Kidney tubule cell (primary cell): ENCODE measurements at places on chromosomes 11 and 22.
A peak's percentile ranks its signal among the peaks of the same experiment; 100 is the strongest.

DNA sequence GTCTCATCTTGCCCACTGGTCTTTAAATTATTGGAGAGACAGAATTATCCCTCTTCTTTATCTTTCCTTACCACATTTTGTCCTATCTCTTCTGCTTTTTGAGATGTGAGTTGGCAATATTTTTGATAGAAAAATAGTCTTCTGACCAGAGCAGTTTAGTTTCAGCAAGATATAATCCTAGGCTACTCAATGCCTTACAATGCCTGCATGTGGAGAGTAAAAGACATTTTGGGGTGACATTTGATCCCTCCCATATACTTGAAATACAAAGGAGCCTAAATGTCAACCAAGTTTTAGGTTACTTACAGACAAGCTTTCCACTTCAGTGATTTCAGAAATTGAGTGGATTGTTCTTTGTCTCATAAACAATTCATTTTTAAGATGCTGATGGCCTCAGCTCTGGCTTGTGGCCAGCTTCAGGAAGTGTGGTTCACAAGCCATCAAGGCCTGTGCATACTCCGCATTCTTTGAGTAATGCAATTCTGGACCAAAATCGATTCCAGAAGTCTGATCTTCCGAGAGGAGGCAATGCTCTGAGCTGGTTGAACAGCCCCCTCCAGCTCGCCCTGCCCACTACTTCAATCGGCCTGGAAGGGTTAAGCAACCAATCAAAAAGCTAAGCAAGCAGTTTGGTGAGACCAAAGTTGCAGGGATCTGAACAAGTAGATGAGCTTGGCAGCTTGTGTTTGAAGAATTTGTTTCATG is 274.4 kb downstream of the BLID start:
- DNase-seq = peak; percentile 30

GRCh38 chr11:12164061-12165014 is 53.9 kb downstream of the MICAL2 start:
- DNase-seq = peak; percentile 94

GRCh38 chr11:34613015-34613414 is 7.9 kb upstream of the EHF start:
- DNase-seq = peak; percentile 70

DNA sequence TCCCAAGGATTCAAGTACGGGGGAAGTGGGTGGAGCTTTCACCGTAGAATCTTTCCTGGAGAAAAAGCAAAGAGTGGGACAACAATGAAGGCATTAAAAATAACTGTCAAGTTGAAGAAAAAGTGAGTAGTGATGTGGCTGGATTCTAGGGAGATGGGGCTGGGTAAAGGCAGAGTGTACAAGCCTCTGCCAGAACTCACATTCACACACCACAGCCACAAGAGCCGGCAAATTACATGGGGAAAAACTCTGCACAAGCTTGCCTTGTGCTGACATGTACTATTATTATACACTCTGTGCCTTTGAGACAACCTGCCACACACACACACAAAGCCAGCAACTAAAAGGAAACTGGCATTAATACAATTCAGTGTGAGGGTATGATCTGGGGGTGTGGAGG is 182.6 kb downstream of the LARGE1 start:
- DNase-seq = no peak

DNA sequence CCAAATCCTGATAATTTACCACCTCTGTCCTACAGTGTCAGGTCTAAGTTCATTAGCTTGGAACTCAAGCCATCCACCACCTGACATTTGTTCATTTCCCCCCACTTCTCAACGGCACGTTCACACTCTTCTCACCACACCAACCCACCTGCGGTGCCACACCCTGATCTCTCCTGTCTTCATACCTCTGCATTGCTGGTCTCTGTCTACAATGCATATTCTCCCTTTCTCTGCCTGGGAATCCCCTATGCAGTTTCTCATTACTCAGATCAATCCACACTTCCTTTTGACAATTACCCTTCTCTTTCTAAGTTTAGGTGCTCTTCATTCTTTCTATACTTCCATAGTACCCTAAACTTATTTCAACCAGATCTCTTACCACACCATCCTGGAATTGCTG is 20.4 kb upstream of the EMSY start:
- DNase-seq = no peak

GRCh38 chr11:97893612-97894011 is 1127.1 kb upstream of the CNTN5 start:
- no peak for DNase-seq

DNA sequence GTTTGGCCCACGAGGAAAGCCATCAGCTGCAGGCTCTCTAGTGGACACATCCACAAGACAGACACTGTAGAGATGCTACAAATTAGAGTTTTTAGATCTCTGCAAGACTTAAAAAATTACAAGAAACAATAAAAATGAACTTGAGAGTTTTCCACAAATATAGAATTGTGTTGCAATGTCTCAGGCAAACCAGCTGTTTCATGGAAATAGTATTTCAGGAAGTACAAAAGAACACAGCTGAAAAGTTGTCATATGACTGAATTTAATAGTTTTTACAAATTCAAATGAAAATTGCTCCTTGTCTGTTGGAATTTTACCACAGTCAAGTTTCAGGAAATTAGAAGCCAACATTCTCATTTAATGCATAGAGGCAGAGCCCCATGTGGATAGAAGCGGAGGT is 184.5 kb upstream of the PITPNB start:
- DNase-seq = no peak

DNA sequence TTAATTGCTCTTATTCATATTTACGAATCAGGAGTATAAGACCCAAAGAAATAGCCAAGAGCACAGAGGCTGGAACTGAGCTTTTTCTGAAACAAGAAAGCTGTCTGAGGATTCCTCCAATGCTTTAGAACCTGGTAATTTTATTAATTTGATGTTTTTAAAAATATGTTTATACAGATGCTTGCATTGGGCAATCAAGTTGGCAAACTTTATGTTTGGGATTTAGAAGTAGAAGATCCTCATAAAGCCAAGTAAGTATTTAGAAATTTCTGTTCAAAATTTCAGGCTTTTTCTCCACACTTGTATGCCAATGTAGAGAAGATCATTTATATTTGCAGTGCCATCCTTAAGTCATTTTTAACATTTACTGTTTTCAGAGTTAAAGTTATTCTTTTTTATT is 24.3 kb upstream of the HIKESHI start:
- DNase-seq = no peak

DNA sequence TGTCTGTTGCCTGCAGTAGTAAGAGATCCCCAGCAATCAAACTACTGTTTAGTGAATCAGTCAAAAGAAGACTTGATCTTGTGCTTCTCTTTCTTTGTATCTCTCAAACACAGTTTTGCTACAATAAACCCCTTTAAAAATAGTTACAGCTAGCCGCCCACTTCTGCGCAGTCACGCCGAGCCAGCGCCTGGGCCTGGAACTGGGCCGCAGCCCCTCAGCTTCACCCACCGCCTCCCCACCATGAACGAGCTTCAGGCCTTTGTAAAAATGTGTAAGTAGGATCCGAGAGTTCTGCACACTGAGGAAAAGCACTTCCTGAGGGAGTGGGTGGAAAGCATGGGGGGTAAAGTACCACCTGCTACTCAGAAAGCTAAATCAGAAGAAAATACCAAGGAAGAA is 60.5 kb downstream of the CWC15 start:
- DNase-seq = no peak

GRCh38 chr11:12827929-12828812 is 153.9 kb downstream of the TEAD1 start:
- peak; percentile 67 for DNase-seq

DNA sequence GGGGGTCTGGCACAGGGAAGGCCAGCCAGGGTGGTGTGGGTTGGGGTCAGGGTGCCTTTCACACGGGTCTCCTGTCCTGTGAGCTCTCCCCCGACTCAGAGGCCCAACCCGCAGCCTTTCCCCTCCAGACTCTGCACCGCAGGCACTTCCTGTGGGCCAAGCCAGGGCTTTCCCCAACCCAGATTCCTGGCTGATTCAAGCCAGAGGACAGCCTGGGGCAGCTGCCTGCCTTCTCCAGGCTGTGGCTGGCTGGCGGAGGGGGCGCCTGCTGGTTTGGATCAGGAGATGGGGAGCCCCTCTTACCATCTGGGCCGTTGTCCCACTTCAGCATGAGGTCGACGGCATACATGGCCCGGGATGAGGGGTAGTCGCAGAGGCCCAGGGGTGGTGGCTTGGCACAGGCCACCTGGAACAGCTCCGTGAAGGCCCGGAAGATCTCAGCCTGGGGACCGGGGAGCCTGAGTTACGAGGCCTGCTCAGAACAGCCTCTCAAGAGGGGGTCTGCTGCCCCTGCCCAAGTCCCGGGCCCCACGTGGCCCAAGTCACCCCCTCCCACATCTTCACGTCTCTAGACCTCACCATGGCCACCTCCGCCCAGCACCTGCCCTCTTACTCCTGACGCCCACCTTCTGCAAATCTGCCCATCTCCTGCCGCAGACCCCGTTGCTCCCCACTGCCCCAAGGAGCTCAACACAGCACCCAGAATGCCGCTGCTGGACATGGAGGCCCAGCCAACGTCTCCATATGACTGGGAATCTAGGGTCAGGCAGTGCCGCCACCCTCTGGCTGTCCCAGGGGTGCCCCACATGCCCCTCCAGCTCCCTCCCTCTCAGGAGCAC is 17.3 kb downstream of the TSPO start:
- DNase-seq = no peak

- DNase-seq = peak; percentile 64
Observed at GRCh38 chr11:46363455-46364005, 16.3 kb downstream of the DGKZ start.

GRCh38 chr11:110098645-110099044 is 5.5 kb downstream of the ZC3H12C start:
- DNase-seq = no peak

GRCh38 chr11:34037016-34037415 is 14.5 kb upstream of the CAPRIN1 start:
- no peak for DNase-seq

DNA sequence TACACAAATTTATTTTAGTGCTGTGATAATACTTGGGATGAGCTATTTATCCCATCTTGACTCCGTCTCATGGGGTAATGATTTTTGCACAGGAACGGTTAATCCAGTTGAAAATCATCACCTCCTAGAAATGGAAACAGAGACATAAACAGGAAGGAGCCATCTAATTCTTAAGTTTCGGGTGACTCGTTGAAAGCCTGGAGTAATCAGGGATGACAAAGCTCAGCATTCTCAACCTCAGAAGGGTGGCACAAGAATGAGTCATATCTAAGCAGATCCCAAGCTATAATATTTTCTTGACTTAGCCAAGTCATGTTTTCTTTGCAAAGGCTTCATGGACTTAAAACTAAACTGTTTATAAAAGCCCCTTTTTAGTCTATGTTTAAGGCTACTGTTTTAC is 280.8 kb upstream of the CCDC90B start:
- DNase-seq = peak; percentile 89

DNA sequence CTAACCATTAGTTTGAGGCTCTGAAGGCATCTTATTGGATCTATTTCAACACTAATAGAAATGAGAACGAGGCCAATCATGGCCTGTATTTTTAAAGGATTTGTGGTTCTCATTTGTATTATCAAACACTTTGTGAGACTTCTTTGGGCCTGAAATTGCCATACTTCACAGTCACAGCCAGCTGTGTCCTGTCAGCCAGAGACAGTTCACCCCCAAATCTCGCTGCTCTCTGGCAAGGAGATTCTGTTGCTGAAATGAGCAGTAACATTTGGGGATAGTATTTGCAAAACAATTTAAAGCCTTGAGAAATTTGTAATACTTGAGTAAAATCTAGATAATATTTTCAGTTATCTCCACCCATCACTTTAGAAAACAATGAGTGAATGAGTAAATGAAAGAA is 26.9 kb upstream of the TENM4 start:
- no peak for DNase-seq

DNA sequence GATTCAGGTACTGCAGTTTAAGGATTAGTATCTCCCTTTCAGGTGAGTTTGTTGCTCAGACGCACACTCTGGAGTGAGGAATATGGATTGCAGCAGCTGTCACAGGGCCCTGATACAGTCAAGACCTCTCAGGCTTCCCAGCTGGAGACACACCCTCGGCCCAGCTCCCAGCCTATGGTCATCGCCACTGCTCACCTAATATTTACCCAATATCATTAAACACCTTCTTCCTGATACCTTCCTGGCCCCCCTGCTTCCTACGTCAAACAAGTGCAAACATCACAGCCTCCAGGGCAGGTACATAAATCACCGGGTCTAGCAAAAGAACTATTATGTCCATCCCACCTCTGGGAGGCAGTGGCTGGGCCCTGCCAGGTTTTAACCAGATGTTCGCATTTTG is 213.3 kb downstream of the MN1 start:
- no peak for DNase-seq

GRCh38 chr11:2366733-2367132 is 10.4 kb upstream of the CD81 start:
- DNase-seq = no peak

DNA sequence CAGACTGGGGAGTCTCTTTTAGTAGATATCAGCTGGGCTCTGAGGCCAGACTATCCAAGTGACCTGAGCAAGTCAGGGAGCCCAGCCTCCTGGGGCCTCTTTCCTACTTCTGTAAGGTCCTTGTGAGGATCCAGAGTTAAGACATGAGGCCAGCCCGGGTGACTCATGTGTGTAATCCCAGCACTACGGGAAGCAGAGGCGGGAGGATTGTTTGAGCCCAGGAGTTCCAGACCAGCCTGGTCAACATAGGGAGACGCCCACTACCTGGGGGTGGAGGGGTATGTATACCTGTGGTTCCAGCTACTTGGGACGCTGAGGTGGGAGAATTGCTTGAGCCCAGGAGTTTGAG is 36.9 kb upstream of the POLA2 start:
- peak; percentile 75 for DNase-seq

- no peak for DNase-seq
Observed at GRCh38 chr22:44947049-44947448, 62.8 kb downstream of the PHF21B start.

- no peak for DNase-seq
Observed at GRCh38 chr11:124760806-124761205, 1.3 kb downstream of the ESAM start.

- DNase-seq = no peak
Observed at GRCh38 chr11:122677256-122677655, 21.7 kb downstream of the UBASH3B start.

GRCh38 chr11:70716986-70717775 is 318.9 kb downstream of the CTTN start:
- no peak for DNase-seq

DNA sequence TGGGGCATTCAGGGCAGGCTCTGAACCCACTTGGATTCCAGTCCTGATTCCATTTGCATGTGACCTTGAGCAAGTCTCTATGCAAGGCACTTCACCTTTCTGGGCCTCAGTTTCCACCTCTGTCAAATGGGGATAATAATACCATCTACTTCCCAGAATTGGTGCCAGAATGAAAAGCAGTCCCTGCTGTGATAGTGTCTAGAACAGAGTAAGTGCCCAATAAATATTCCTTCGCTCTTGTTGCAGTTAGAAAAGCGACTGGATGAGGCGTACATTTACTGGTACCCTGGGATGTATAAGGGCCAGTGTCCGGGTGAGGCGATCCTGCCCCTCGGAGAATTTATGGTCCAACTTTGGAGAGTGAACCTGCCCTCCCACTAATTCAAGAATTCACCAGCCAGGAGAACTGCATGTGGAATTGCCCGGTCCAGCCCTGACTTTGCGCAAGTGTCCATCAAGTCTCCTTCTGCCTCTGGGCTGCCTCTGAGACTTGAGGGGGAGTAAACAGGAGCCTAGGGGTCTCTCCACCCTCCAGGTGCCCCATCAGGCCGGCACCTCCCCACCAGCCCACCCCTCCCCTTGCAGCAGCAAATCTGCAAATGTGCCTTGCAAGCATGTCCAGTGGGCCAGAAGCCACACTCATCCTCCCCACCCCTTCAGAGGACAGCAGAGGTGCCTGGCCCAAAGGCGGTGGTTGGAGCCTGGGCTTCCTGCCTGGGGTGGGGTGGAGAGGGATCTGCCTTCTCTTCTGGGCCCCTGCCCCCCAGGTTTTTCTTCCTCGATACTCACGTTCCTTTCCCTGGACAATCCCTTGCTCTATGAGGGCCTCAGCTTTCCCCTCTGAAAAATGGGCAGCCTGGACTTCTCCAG is 30.9 kb upstream of the SLC35C1 start:
- no peak for DNase-seq
